ENCODE measurements at places on chromosomes 4 and X.

GRCh38 chr4:6987588-6987961 is 55.6 kb upstream of the TADA2B start:
- peak overlapping the region; percentile 96 for H3K27ac ChIP-seq
- no peaks in the 10 kb centered on the region for H3K27me3 ChIP-seq
- DNase-seq = no peak
- H3K36me3 ChIP-seq = no peaks in the 10 kb centered on the region
- H3K4me3 ChIP-seq = peak overlapping the region; percentile 98
- peaks cover 48% of the 10 kb centered on the region for H3K4me1 ChIP-seq

GRCh38 chrX:155148724-155149537 is 67.3 kb upstream of the VBP1 start:
- no peaks in the 10 kb centered on the region for H3K27me3 ChIP-seq
- H3K36me3 ChIP-seq = no peaks in the 10 kb centered on the region
- H3K27ac ChIP-seq = no peak overlapping the region
- H3K4me3 ChIP-seq = no peak overlapping the region

- H3K4me1 ChIP-seq = peaks cover 3% of the 10 kb centered on the region
- peaks cover 2% of the 10 kb centered on the region for H3K36me3 ChIP-seq
- DNase-seq = no peak
- H3K4me3 ChIP-seq = no peak overlapping the region
- H3K27me3 ChIP-seq = peaks cover 3% of the 10 kb centered on the region
- no peak overlapping the region for H3K27ac ChIP-seq
Measured at GRCh38 chr4:139896091-139896604, 230.5 kb downstream of the MGST2 start.

- no peak for DNase-seq
- H3K36me3 ChIP-seq = no peaks in the 10 kb centered on the region
- no peaks in the 10 kb centered on the region for H3K4me1 ChIP-seq
- H3K27ac ChIP-seq = no peak overlapping the region
- no peak overlapping the region for H3K4me3 ChIP-seq
- no peaks in the 10 kb centered on the region for H3K27me3 ChIP-seq
Measured at GRCh38 chr4:19092797-19093196, 1071.2 kb upstream of the LCORL start.

- H3K4me1 ChIP-seq = no peaks in the 10 kb centered on the region
- DNase-seq = no peak
- H3K27ac ChIP-seq = no peak overlapping the region
- no peak overlapping the region for H3K4me3 ChIP-seq
- H3K27me3 ChIP-seq = no peaks in the 10 kb centered on the region
- no peaks in the 10 kb centered on the region for H3K36me3 ChIP-seq
Measured at GRCh38 chr4:60589425-60589824, 610.7 kb upstream of the ADGRL3 start.

DNA sequence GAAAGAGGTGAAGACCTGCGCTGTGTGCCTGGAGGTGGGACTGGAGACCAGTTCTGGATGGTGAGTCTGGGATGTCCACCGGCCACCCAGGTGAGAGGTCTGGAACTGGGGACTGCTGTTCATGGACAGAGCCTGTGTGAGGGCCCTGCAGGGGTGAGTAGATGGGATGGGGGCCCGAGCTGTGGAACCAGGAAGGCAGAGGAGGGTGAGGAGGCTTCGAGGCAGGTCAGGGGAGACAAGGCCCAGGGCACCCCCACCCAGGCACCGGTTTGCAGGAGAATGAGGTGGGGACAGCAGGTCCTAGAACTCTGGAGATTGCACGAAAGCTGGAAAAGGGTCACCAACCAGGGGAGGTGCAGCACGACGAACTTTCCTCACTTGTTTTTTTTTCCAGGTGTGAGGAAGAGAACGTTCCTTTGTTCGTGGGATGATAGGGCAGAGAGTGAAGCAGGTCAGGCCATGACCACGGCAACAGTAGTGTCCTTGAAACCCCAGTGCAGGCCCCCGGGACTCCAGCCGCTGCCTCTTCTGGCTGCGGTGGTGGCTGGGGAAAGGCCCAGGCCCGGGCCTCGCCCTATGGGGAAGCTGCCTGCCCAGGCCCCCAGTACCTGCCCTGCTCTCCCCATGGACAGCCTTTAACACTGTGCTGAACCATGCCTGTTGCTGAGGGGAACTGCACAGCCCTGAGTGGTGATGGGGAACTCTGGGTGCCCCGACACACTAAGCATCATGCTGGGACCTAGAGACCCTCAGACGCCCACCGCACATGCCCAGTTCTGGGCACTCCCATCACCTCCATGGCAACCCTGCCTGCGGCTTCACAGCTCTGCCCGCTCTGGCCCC is 22.9 kb downstream of the TNIP2 start:
- peaks cover 13% of the 10 kb centered on the region for H3K36me3 ChIP-seq
- H3K4me1 ChIP-seq = peaks cover 9% of the 10 kb centered on the region
- no peak overlapping the region for H3K4me3 ChIP-seq
- DNase-seq = no peak
- H3K27ac ChIP-seq = peak overlapping the region; percentile 74
- no peaks in the 10 kb centered on the region for H3K27me3 ChIP-seq
